ENCODE measurements at places on chromosomes 11 and 22.

GRCh38 chr22:22573047-22573889, 14.2 kb upstream of the PRAME start:
- no peak for DNase-seq

- peak; percentile 65 for DNase-seq
Observed at GRCh38 chr11:70825893-70826540, 426.4 kb downstream of the SHANK2 start.

DNA sequence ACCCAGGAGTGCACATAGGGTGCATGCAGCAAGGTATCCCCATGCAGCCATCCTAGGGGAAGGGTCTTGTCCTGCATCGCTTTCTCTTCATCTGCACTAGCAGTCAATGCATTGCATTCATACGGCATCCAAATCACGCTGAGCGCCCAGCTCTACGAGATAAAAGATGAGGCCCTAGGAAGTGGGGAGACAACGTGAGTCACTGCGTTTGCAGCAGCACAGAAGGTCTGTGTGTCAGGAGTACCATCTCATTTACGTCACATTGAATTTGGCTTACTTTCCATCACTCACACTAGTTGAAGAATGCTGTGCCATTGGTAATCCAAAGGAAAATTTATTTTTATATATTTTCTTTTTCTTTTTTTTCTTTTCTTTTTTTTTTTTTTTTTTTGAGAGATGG, 2.5 kb upstream of the ST14 start:
- no peak for DNase-seq

GRCh38 chr11:19910931-19911330, 198.3 kb downstream of the NAV2 start:
- no peak for DNase-seq

- peak; percentile 20 for DNase-seq
Observed at GRCh38 chr11:23679041-23679440, 817.8 kb upstream of the LUZP2 start.

DNA sequence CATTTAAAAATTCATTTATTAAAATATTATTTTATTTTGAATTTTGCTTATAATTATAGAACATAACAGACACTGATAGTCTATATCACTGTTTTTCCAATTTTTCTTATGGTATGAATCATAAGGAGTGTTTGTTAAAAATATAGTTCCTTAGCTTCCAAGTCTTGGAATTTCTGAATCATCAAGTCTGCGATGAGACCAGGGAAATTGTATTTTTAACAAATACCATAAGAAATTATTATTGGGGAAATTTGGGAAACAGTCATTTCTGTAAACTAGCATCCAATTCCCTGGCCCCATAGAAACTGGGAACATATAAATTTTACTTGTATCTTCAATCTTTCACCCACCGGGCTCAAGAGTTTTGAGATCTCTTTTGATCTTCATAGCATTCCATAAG, 38.0 kb upstream of the PICALM start:
- DNase-seq, result no peak

- no peak for DNase-seq
Observed at GRCh38 chr11:36243641-36244040, 45.6 kb downstream of the COMMD9 start.

DNA sequence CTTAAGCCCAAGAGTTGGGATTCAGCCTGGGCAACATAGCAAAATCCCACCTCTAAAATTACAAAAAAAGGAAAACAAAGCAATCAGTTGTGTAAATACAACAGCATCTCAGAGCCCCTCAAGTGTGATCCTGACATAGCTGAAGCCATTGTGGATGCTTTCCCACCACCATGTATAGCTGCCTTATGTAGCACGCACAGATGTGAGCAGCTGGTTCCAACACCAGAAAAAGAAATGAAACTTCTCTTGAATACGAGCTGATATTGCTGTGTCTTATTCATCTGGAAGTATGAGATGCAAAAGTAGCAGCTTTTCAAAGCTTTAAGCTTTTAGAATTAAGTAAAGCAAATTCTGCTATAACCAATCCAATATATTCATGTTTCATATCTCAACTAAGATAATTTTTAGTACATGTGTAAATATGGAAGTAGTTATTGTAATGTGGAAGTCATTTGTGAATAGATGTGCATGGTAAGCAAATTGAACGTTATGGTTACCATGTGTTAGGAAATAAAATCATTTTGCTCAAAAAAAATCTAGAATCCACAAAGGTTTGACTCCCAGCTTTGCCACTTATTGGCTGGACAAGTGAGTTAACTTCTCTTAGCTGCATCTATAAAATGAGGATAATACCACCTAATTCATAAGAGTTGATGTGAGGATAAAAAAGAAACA, 63.2 kb downstream of the SGSM3 start:
- no peak for DNase-seq

GRCh38 chr11:43518408-43519160, 159.9 kb downstream of the TTC17 start:
- DNase-seq, result no peak

DNA sequence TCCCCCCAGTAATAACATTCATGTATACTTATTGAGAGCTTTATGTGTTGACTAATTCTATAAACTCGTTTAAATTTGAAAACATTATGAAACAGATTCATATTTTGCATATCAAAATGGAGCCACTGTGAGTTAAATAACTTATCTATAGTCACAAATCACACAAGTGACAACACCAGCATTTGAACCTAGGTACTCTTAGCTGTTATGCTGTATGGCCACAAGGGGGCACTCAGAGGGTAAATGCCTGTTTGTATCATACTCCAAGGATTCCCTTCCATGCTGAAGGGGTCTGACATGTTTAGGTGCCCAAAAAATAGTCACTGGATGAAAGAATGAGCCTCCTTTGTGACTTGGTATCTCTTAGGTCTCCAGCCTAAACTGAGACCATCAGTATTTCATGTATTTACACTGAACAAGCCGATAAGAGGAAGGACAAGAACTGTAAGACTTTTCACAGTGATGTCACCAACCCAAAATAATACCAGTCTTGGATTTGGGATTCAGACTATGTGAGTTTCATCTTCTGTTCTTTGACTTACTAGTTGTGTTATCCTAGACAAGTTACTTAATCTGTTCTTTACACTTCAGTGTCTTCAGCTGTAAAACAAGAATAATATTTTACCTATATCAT, 12.2 kb upstream of the OR52D1 start:
- DNase-seq, result peak; percentile 18

DNA sequence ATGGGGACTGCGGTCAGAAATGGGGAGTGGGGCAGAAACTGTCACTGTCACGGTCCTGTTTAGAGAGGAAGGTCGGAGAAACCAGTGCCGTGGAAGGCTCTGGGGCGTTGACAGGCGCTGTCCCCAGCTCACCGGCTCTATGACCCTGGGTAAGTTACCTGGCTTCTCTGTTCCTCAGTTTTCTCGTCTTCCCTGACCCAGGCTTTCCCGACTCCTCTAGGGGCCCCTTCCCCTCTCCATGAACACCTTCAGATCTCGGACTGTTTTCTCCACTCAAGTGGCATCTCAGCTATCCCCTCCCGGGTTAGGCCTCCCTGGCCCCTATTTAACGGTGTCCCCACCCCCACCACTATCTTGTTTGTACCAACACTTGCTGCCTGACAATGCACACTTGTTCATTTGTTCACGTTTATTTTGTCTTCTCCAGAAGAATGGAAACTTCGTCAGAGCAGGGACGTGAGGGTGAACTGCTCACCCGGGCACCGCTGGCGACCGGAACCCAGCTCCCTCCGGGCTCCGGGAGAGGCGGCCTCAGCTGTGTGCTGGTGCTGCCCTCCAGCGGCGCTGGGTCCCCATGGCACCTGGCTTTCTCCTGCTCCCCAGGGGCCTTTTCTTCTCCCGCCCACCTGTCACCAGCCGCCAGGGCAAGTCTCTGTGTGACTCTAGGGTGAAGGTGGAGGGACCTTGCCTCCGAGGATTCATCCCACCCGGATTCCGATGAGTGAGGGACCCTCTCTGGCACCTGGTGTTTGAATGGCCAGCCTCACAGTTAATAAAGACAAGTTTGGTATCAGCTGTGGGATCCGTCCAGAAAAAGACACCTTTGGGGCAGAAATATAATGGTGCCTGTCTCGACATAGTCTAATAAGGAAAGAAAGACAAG, 33.1 kb upstream of the SLC35C1 start:
- peak; percentile 9 for DNase-seq

DNA sequence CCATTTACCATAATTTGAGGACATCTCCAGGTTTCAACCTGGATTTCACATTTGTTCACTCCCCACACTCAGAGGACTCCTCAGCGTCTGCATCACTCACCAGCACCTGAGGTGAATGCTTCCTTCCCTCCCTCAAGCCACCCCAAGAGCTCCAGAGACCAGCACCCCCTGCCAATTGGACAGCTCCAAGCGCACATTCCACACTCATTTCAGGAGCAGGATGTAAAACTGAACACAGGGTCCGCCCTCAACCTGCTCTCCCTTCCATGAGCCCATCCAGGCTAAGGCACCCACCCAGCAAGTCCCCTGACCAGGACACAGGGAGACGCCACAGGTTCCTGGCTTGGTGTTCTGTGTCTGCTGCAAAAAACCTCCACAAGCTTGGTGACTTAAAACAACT, 3.9 kb downstream of the SCGB1D1 start:
- no peak for DNase-seq

DNA sequence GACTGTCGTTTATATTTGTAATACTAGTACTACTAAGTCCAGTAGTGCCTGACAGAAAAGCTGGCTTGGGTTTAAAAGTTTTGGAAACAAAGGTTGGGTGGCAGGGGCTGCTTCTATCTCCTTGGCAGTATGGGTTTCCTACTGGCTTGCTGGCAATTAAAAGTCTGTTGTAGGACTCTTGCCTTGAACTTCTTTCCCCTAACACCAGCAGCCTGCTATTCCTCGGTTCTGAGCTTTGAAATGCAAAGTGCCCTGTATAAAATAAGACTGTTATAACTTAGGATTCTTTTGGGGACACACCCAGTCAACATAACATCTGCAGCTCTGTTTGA, 1.3 kb downstream of the RNF169 start:
- DNase-seq, result no peak

DNA sequence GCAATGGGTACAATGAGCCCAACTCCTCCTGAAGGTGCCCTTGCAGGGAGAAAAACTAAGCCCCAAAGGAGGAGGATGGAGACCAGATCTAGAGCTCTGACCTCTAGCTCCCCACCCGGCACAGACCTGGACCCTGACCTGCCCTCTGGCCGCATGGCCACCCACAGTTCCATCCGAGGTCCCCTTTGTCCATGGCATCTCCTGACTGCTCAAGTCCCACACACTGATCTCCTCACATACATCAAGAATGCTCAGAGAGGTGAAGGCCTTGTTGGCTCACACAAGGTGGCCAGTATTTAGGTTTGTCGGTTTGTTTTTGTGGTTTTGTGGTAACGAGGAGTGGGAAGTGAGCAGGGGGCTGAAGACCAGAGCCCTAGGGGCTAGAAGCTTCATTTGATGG, 423.5 kb upstream of the B3GAT1 start:
- DNase-seq, result no peak

DNA sequence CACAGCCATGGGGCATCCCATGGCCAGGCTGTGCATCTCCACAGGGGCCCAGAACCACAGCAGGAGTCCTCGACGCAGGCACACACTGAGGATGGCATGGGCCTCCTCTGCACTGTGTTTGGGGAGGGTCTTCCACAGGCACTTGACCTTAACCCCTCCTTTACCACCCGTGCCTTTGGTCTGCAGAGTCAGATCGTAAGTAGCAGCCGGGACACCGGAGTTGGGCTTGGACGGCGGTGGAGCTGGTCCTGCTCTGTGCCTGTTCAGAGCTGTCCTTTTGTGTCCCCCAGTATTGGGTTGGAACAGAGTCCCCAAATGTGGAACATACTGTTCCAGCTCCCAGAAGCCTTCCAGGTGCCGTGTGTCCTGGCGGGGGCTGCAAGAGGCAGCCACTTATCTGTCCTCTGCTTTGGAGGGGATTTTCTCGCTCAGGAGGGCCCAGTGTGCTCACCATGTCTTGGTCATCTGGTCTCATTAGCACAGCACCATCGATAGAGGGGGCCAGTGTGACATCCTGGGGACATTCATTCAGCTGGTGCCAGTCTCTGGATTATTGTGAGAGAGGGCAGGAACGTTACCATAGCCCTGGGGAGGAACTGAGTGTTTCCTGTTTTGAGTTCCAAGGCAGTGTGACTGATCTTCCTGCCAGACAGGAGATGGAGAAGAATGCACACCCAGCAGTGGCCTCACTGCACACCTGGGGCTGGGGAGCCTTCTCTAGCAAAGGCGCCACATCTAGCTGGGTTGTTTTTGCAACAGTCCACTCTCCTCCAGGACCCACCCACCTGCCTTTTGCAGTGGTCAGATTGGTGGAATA, 12.4 kb downstream of the CRELD2 start:
- DNase-seq, result peak; percentile 54

- DNase-seq, result peak; percentile 47
Observed at GRCh38 chr22:24758164-24758799, 16.2 kb downstream of the PIWIL3 start.

- no peak for DNase-seq
Observed at GRCh38 chr11:33774736-33775466, 581 bp upstream of the FBXO3 start.

GRCh38 chr22:25566898-25567235, 2.4 kb downstream of the GRK3 start:
- DNase-seq, result no peak

GRCh38 chr11:114059984-114060391, 477 bp downstream of the ZBTB16 start:
- no peak for DNase-seq

GRCh38 chr11:74592441-74593362, at the start of gene POLD3:
Gene POLD3, plus strand, starts transcription at chr11:74592582. Its CDS starts 77 bp downstream, at chr11:74592659.
- peak; percentile 94 for DNase-seq

DNA sequence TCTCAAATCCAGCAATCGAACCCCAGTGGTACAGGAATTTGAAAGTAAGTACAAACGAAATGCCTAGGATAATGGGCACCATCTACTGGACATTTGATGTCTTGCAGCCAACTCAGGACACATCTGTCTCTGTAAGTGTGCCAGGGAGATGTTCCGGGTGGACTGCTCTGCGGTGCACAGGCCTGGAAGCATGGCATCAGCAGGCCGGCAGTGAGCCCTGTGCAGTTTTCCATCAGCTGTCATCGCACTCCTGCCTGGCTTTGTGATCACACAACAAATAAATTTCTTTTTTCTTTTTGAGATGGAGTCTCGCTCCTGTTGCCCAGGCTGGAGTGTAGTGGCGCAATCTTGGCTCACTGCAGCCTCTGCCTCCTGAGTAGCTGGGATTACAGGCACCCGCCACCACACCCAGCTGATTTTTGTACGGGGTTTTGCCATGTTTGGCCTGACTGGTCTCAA, 71.0 kb downstream of the JAM3 start:
- DNase-seq, result peak; percentile 71

DNA sequence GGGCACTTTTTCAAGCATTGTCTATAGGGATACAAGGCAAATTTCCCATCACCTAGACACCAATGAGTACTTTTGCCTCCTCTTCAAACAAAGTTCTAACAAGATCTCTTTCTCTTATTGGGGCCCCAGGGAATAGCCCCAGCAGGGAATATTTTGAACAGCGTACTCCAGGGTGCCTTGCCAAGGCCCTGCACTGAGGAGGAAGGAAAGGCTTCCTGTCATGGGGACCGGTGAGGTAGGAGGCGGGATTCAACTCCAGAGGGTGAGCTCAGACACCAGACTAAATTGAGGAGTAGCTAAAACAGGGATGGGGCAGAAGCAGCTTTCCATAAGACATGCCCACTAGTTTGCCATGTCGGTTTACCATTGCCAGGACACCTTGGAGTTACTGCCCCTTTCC, 28.0 kb upstream of the OR56B4 start:
- DNase-seq, result no peak

Measured in NCI-H510A treated with DMSO at 0.1 percent for 48 hours (cell line).